ENCODE measurements at places on chromosomes 7 and 10.

GRCh38 chr7:27179503-27180430, 5.3 kb downstream of the HOXA11 start:
- DNase-seq, result no peak

DNA sequence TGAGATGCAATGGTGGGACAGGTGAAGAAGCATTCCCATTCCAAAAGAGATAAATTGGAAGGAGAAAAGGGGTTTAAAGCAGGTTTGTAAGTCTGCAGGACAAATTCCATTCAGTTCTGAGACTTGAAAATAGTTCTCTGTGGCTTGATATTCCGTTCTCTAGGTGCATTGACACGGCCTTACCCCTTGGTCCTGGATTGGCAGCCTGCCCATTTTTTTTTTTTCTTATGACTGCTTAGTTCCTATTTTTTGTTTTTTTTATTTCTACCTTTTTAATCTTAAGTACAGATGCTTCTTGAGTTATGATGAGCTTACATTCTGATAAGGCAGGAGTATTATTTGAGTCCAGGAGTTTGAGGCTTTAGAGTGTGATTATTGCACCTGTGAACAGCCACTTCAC, 70.6 kb downstream of the MLLT10 start:
- DNase-seq, result no peak

DNA sequence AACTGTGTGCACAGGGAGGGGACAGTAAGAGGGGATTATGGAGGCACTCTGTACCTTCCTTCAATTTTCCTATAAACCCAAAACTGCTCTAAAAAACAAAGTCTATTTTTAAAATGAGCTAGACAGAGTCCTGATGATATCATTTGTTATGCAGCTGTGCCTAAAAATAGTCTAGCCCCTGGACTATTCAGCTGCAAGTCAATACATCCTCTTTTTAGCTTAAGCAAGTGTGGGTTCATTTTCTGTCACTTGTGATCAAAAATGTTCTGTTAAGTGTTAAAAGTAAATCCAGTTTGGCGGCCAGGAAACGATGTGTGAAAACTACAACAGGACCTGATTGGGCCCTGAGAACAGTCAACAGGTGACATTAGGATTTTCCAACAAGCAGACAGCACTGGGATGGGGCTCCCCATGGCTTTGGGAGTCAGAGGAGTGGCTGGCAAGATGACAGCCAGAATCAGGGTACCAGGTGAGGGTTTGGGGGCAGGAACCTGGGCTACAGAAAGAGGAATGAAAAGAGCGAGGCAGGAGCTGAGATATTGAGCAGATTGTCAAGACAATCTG, 33.9 kb downstream of the FAM107B start:
- no peak for DNase-seq

DNA sequence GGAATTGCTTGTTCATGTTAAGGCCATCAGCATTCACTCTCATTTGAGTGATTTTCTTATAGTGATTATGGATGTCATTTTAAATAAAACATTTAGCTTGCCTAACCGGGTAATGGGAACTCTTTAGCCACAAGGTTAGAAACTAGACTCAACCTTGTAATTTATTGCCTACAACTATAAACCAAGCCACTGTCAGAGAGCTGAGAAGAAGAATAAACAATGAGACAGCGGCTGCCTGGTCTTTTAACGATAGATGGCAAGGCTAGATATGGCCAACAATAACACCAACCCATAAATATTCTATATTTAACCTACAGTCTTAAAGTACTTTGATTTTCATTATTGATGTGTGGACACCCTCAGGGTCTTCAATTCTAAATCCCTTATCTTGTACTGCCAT, 27.8 kb upstream of the INHBA start:
- no peak for DNase-seq

- DNase-seq, result no peak
Measured at GRCh38 chr10:36738738-36739431, 386.5 kb upstream of the ANKRD30A start.

DNA sequence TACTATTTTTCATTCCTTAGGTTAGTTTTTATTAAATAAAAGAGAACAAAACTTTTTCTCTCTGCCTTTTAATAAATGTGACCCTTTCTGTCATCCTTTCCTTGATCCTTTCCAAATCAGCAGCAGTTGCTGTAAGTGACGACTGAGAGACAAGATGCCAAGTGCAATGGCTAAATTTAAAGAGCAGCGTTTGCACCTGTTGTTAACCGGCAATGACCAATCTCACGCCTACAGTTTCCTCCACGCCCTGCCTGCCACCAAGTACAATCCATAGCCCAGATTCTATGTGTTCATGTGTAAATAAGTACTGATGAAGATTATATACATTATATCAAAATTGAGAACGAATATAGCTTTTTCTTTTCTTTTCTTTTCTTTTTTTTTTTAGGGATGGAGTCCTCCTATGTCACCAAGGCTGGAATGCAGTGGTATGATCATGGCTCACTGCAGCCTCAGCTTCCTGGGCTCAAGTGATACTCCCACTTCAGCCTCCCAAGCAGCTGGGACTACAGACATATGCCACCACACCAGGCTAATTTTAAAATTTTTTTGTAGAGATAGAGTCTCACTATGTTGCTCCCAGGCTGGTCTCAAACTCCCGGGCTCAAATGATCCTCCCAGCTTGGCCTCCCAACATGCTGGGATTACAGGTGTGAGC, 6.5 kb upstream of the MCU start:
- no peak for DNase-seq

DNA sequence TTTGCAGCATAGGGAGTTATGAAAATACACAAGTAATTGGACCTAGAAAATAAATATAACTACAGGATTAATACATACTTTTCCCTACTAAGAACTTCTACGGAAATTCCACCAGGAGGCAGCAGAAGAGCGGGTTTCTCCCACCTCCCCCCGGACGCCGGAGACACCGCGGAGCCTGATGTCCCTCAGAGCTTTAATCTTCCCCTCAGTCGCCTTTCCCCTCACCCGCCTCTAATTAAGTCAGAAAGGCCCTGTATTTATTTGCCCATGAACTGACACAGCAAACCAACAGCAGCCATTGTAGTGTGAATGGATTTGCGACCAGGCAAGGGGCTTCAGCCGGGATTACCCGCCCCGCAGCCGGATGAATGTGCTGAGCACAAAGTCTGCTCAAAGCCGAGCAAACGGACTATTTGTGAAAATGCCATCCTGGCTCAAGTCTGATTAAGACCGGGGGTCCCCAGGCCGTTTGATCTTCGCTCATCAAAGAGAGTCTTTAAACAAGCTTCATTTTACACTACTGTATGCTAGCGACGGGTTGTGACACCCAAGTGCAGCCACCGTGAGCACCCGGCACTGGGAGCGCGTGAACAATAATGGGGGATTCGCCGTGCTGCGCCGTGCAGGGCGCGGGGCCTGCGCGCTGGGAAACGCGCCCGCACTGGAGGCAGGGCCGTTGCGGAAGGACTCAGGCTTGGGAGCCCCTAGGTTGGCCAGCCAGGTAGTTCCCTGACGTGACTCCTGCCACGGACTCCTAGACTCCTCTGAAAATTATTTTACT, 5.6 kb upstream of the DKK1 start:
- peak; percentile 54 for DNase-seq

- DNase-seq, result no peak
Measured at GRCh38 chr7:20157456-20157855, 59.7 kb downstream of the MACC1 start.

DNA sequence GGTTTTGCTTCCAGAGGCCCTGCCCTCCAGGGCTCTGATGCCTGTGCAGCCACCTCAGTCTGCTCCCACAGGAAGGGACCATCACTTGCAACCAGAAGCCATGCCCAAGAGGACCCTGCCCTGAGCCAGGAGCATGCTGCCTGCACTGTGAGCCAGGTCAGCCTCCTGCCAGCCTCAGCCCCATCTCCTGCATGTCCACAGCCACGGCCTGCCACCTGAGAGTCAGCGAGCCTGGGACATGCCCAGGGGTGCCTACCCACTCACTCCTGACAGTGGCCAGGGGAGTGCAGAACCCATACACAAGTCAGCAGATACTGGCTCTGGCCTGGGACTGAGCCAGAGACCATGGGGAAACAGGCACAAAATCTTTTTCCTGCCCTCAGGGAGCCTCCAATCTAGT, 6.6 kb upstream of the KCP start:
- no peak for DNase-seq

DNA sequence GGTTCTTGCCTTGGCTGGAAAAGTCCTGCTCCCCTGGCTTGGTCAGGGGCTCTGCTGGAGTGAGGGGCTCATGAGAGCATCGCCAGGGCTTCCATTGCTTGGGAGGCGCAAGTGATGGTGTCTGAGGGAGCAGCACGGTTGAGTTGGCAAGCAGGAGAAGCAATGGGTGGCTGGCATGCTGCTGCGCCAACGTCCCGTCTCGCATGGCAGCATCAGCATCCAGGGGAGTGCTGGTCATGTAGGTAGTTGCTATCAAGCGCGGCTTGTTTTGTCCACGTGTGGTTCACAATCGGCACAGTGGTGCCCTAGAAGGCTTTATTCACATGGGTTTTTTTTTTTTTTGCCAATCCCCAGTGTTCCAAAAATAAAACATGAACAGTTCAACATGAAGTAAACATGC, 3.8 kb downstream of the PYROXD2 start:
- DNase-seq, result no peak

- DNase-seq, result no peak
Measured at GRCh38 chr10:73439605-73440312, 6.4 kb upstream of the MSS51 start.

DNA sequence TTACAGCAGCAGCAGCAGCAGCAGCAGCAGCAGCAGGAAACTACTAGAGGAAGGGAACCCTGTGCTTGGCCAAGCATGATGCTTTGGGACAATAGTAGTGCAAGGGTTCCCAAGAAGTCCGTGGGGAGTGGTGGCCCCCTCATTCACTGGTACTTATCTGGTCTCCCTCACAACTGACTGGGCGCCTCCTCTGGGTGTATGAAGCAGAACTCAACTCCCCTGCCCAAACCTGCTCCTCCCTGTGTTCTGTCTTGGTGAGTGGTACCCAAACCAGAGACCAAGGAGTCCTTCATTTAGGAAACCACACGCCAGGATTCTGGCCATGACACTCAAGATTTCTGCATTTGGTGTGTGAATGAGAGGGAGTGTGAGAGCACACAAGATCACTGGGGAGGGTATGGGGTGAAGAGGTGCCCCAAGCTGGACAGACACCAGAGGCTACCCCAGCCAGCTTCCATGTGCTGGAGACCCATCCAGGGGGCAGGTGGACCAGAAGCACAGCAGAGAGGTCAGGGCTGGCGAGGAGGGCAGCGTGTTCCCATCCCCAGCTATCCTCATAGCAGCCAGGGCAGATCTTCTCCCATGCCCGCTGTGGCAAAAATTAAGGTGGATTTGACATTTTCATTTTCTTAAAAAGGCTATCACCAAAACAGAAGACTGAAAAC, 10.6 kb upstream of the ZNF777 start:
- DNase-seq, result no peak

DNA sequence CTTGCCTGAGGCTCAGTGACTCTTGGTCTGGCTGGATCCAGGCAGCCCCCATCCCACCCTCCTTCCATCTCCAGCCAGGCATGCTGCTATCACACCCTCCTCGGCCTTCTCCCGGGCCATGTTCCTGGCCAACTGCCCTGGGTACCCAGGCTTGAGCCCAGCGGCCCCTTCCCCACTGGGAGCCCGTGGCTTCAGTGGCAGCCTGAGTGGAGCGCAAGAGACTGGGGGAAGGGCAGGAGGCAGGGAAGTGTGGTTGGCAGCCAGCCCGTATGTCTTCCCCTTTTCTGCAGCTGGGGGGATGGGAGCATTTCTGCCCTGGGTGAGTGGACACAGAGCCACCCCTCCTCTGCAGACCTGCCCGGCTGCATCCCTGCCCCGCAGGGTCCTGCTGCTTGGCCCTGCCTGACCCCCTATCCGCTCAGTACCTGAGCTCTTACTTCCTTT, 148.5 kb downstream of the ARHGAP22 start:
- DNase-seq, result no peak

DNA sequence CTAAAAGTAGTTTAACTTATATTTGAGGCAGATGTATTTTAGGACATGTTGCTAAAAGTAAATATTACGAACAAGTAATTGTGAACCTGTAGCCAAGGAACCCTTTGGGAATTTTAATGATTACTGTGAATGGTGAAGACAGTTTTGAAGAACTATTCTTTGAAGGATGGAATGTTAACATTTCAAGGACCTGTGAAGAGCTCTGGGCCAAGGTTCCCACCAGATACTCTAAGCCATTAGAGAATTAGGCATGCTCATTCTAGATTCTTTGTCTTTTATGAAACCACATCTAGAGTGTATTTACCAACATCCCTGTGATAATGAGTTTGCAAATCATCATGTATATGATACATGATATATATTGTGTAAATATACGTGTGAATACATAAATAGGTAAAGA, 99.8 kb downstream of the SEPTIN7 start:
- DNase-seq, result no peak

DNA sequence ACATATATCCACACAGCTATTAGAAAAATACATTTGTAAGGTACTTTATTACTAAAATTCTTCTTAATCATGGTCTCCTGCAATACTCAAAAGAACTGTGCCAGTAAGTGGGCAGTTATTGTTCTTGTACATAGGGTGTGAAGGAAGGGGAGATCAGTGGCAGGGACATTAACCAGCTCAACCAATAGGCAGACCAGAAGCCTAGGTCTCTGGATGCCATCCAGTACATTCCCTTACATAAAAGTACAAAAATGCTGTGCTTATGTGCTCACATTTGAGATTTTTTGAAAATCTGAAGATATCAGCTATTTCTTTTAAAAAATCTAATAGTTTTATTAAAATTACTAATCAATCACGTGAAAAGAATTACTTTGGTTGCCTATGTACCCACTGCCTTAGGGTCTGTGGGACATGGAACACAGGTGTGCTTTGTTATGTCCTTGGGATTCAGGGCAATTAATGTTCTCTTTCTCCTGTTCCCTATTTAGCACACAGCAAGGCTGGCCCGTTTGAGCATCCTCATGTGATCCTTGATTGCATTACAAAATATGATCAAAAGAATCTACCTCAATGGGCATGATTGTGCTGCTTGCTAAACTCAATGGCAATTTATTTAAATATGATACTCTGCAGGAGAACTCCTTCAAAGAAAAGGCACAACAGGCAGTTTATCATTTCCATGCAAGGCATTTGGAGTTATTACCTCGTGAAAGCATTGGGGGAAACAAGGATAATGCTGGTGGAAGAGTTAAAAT, 22.7 kb downstream of the TWIST1 start:
- DNase-seq, result no peak

GRCh38 chr7:68393051-68393450, 1205.2 kb upstream of the AUTS2 start:
- no peak for DNase-seq

DNA sequence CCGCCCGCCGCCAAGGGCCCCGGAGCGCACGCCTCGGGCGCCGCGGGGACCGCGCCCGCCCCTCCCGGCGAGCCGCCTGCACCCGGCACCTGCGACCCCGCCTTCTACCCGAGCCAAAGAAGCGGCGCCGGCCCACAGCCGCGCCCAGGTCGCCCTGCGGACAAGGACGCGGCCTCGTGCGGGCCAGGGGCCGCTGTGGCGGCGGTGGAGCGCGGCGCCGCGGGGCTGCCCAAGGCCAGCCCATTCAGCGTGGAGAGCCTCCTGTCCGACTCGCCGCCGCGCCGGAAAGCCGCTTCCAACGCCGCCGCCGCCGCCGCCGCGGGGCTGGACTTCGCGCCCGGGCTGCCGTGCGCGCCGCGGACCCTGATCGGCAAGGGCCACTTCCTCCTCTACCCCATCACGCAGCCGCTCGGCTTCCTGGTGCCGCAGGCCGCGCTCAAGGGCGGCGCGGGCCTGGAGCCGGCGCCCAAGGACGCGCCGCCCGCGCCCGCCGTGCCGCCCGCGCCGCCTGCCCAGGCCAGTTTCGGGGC, 3.5 kb downstream of the UNCX start:
- no peak for DNase-seq

Measured in astrocyte of the cerebellum (primary cell).